Ascending aorta (tissue), 2 donors: ENCODE measurements at places on chromosomes 7 and 10.

DNA sequence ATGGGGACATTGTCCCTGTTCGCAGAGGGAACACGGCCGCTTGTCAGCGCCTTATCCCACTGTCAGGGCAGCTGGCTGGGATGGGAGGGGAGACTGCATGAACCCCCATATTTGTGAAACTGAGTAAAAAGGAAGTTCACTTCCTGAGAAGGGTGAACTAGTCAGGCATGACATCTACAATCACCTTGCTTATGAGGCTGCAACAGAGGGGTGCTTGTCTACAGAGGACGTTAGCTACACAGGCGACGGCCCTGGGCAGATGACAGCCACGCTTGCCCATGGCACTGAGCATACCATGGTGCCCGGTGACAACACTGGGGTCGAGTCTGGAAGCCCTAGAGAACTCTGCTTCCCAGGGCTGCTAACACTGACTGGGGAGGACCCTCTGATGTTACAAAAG is 46.0 kb upstream of the KDM7A start:
- H3K36me3 ChIP-seq, result no peaks in the 10 kb centered on the region
- no peak for DNase-seq
- H3K4me3 ChIP-seq, result no peak overlapping the region
- no peaks in the 10 kb centered on the region for H3K4me1 ChIP-seq

GRCh38 chr10:681670-682318 is 7.7 kb downstream of the DIP2C start:
- H3K27ac ChIP-seq, result no peak overlapping the region
- no peaks in the 10 kb centered on the region for H3K4me1 ChIP-seq
- no peak overlapping the region for H3K4me3 ChIP-seq
- H3K36me3 ChIP-seq, result no peaks in the 10 kb centered on the region
- DNase-seq, result no peak
- no peaks in the 10 kb centered on the region for H3K27me3 ChIP-seq

DNA sequence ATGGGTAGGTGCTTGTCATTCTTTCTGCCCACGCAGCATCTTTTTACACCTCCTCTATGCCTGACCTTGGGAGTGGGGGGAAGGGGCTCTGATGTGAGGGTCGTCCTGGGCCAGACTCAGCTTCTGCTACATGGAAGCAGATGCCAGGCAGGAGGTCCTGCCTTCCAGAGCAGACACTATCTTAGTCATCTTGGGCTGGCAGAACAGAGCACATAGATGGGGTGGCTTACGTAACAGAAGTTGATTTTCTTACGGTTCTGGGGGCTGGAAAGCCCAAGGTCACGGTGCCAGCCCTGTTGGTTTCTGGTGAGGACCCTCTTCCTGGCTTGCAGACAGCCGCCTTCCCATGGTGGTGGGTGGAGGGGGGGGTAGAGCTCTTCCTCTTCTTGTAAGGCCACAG is 159.0 kb downstream of the PRKAG2 start:
- no peak for DNase-seq

DNA sequence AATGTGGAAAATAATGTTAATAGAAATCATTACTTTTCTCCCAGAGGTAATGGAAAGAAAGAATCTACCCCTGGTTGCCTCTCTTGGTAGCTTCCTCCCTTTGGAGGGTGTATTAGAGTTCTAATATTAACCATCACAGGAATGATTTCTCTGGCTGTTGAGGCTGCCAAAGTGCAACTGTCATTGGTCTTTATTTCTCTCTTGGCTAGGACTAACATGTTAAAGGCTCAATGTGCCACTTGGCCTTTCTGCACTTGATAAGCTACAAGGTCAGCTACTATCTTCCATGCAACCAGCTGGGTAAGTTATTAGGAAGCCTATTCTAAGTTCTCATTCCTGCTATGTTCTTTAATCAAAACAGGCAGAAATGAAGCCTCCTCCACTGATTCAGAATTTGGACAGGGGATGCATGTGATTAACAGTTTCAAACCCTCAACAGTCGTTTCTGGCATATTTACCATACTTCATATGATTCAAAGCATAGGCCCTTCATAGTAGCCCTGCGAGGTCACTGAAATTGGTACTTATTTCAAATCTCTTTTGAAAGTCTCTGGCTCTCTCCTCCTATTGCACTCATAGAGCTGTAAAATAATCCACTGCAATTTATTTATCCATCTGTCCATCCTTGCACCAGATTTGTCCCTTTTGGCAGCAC is 645.0 kb downstream of the SORCS1 start:
- H3K4me1 ChIP-seq, result no peaks in the 10 kb centered on the region
- no peak overlapping the region for H3K4me3 ChIP-seq
- H3K27ac ChIP-seq, result no peak overlapping the region
- no peak for DNase-seq
- H3K36me3 ChIP-seq, result no peaks in the 10 kb centered on the region

DNA sequence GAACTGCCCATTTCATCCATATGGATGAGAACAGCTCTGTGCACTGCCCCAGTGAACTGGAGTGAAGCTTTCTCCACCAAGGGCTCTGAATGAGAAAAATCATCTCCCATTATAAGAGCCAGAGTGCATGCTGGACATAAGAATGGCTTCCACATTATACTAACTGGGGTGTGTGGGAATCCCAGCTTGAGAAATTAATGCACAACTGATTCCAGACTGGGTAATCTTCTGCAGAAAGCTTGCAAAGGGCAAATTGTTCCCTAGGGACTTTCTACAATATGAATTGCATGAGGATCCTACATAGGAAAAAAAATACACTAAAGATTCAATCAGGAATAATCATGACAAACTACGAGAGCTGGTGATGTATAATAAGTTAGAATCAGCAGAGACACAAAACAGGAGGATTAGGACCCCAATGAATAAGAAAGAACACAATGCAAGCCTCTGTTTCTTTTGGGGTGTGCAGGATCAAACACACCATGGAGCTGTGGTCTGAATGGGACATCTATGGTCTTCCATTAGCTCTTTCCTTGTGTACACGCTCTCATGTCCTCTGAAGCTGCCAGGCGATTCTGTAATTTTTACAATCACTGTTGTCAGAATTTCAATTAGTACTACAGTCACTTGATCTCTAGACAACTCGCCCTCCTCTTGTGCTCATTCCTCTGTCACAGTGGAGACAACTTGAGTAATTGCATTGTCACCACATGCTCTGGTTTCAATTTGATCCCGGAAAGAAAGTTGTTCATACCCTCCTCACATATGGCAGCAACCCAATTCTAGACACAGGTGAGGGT is 1327.4 kb downstream of the GATA3 start:
- H3K4me1 ChIP-seq, result no peaks in the 10 kb centered on the region
- H3K27me3 ChIP-seq, result no peaks in the 10 kb centered on the region
- no peak for DNase-seq

- H3K4me1 ChIP-seq, result no peaks in the 10 kb centered on the region
- no peaks in the 10 kb centered on the region for H3K36me3 ChIP-seq
- no peaks in the 10 kb centered on the region for H3K27me3 ChIP-seq
- no peak overlapping the region for H3K4me3 ChIP-seq
- DNase-seq, result no peak
Observed at GRCh38 chr7:27693794-27694193, 31.1 kb upstream of the HIBADH start.

DNA sequence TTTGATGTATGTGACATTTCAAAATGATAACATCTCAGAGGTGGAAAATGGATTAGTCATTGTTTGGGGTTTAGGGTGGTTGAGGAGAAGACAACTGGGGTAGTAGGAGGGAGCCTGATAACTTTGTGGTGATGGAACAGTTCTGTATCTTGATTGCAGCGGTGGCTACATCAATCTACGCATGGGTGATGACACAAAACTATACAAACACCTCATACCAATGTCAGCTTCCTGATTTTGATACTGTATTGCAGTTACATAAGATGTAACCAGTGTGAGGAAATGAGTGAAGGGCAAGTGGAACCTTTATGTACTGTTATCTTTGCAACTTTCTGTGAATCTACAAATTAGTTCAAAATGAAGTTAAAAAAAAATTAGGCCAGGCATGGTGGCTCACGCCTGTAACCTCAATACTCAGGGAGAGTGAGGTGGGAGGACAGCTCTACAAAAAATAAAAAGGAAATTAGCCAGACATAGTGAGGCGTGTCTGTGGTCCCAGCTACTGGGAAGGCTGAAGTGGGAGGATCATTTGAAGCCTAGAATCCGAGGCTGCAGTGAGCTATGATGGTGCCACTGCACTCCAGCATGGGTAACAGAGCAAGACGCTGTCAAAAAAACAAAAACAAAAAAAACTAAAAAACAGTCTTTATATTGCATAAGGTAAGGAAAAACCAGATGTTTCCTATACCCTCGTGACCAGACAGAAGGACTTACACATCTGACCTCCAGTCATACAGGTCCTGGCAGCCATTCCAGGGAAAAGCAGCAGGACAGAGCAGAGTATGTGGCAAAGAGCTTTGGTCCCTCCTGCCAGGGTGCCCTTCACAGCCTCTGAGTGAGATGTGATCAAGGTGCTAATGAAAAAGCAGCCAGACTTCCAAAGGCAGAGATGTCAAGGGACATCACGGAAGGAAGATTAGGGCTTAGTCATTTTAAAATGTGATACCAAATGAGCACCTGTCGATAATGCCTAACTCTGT is 50.8 kb downstream of the CYTH3 start:
- peaks cover 35% of the 10 kb centered on the region for H3K4me1 ChIP-seq
- no peaks in the 10 kb centered on the region for H3K27me3 ChIP-seq
- H3K36me3 ChIP-seq, result no peaks in the 10 kb centered on the region
- no peak for DNase-seq

- no peak overlapping the region for H3K27ac ChIP-seq
- DNase-seq, result no peak
- no peaks in the 10 kb centered on the region for H3K4me1 ChIP-seq
- no peaks in the 10 kb centered on the region for H3K27me3 ChIP-seq
- H3K4me3 ChIP-seq, result no peak overlapping the region
Observed at GRCh38 chr10:68133523-68133922, 24.2 kb downstream of the MYPN start.

DNA sequence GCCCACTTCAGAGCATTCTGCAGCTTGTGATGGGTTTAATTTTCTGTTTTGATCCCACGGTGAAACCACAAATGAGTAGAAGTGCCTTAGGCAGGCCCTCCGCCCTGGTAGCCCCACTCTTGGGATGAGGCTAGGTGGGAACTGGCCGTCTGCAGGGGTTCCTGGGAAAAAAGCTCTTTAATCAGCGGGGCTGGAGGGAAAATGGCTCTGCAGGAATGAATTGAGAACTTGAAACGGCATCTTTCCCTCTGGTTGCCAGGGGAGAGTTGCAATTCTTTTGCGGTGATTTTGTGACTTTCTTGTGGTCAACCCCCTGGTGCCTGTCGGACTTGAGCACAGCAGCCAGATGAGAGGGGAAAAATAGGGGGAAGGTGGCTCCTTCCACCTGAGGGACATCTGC is 32.7 kb downstream of the COL26A1 start:
- H3K36me3 ChIP-seq, result no peaks in the 10 kb centered on the region
- no peaks in the 10 kb centered on the region for H3K4me1 ChIP-seq
- no peak for DNase-seq
- H3K27ac ChIP-seq, result no peak overlapping the region
- H3K4me3 ChIP-seq, result no peak overlapping the region

- no peak overlapping the region for H3K4me3 ChIP-seq
- no peaks in the 10 kb centered on the region for H3K36me3 ChIP-seq
- no peak overlapping the region for H3K27ac ChIP-seq
- DNase-seq, result no peak
Observed at GRCh38 chr10:50575477-50576244, 48.1 kb downstream of the SGMS1 start.

- H3K4me1 ChIP-seq, result no peaks in the 10 kb centered on the region
- H3K27me3 ChIP-seq, result no peaks in the 10 kb centered on the region
- H3K4me3 ChIP-seq, result no peak overlapping the region
- H3K27ac ChIP-seq, result no peak overlapping the region
- DNase-seq, result no peak
Observed at GRCh38 chr10:54124209-54124885, 676.7 kb downstream of the PCDH15 start.

DNA sequence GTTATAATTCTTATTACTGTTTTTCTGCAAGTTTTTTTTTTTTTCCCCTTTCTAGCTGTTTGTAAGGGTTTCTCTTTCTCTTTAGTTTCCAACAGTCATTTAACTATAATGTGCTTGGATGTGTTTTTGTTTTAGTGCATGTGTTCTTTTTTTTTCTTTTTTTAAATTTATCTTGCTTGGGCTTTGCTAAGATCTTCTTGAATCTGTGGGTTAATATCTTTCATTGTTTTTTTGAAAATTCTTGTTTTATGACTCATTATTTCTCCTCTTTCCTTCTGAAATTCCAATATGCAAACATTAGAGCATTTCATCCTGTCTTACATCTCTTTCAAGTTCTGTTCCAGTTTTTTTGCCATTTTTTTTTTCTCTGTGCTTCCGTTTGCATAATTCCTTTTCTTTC is 5.7 kb upstream of the HK1 start:
- no peaks in the 10 kb centered on the region for H3K27me3 ChIP-seq
- no peak overlapping the region for H3K27ac ChIP-seq
- no peak overlapping the region for H3K4me3 ChIP-seq
- H3K4me1 ChIP-seq, result no peaks in the 10 kb centered on the region
- H3K36me3 ChIP-seq, result no peaks in the 10 kb centered on the region

- no peaks in the 10 kb centered on the region for H3K27me3 ChIP-seq
- no peak overlapping the region for H3K4me3 ChIP-seq
- no peak for DNase-seq
- no peaks in the 10 kb centered on the region for H3K36me3 ChIP-seq
Observed at GRCh38 chr10:18235477-18235876, 95.3 kb downstream of the CACNB2 start.

GRCh38 chr10:137031-137430 is 1.8 kb downstream of the ZMYND11 start:
- no peak overlapping the region for H3K4me3 ChIP-seq
- no peaks in the 10 kb centered on the region for H3K36me3 ChIP-seq
- H3K27me3 ChIP-seq, result no peaks in the 10 kb centered on the region
- no peak overlapping the region for H3K27ac ChIP-seq

- H3K27ac ChIP-seq, result no peak overlapping the region
- peak; percentile 37 for DNase-seq
- no peak overlapping the region for H3K4me3 ChIP-seq
- H3K36me3 ChIP-seq, result no peaks in the 10 kb centered on the region
- no peaks in the 10 kb centered on the region for H3K4me1 ChIP-seq
Observed at GRCh38 chr7:45701701-45702510, 127.7 kb downstream of the ADCY1 start.
